ENCODE measurements at places on chromosomes 3 and 15. TPM values are rescaled to one million over a fixed set of nuclear protein-coding genes. Genes with fewer than 3 reads are reported as not detected.
A peak's percentile ranks its signal among the peaks of the same experiment; 100 is the strongest.

Gene GOLGA6B
- not detected for total RNA-seq

DNA sequence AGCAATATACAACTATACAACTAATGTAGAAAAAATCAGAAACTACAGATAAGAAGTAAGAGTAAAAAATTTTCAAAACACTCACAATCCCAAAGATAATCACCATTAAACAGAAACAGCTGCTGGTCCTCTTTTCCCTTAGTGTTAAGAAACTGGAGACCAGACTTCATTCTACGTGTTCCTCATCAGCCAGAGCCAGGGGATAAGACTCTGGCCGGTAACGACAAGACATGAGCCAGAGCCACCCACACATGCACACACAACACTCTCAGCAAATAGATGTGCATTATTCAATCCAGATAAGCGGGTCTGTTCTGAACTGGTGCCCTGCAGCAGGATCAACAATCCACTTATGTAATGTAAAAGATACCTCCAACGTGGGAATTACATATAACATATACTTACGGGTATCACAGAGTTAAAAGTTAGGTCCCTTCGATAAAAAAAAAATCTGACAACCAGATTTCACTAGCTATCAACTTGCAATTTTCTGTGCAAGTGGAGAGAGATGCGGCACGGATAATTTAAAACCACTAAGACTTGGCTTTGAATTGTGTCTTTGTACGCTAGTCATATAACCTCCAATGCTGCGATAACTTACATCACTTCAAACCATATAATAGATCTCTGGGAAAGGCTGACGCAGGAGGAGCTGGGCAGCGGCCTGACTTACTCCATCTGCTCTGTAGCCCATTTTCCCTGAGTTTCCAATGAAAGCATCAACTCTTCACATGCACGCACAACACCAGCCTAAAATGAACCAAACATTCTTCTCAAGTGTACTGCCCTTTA lies 17.8 kb downstream of the PRICKLE2 start:
- DNase-seq = no peak

GRCh38 chr3:55309336-55309735 lies 177.8 kb downstream of the WNT5A start:
- DNase-seq = no peak

DNA sequence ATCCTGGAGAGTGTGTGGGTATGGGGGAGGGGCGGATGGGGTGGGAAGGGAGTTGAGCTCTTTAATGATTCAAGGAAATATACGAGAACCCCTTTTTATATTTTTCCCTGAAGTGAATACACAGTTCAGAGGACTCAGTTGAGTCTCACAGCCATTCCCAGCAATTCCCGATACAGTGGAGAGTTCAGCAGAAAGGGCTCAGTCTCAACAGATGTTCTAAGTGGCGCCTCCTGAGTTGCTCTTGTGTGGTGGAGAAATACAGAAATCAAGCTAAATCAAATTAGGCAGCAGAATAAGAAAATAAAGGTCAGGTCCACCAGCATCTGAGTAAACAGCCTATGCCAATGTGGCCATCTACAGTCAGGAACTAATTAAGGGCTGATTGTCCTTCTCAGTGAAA lies 372.1 kb downstream of the NR2F2 start:
- DNase-seq = no peak

- peak; percentile 10 for DNase-seq
Observed at GRCh38 chr3:195162033-195162669, 108.8 kb downstream of the XXYLT1 start.

- DNase-seq = no peak
Observed at GRCh38 chr3:12307136-12307535, 18.3 kb downstream of the PPARG start.

GRCh38 chr15:48955967-48956366 lies 7.8 kb downstream of the SHC4 start:
- DNase-seq = no peak
